Hematopoietic multipotent progenitor cell treated with erythropoietin and hydrocortisone succinate and interleukin-3 and kit ligand, for 8 days (in vitro differentiated cells): ENCODE measurements at places on chromosomes 5 and 9.

GRCh38 chr5:2748179-2748860 is 3.2 kb downstream of the IRX2 start:
- DNase-seq = no peak

GRCh38 chr5:7080501-7080900 is 315.4 kb upstream of the ADCY2 start:
- DNase-seq = no peak

DNA sequence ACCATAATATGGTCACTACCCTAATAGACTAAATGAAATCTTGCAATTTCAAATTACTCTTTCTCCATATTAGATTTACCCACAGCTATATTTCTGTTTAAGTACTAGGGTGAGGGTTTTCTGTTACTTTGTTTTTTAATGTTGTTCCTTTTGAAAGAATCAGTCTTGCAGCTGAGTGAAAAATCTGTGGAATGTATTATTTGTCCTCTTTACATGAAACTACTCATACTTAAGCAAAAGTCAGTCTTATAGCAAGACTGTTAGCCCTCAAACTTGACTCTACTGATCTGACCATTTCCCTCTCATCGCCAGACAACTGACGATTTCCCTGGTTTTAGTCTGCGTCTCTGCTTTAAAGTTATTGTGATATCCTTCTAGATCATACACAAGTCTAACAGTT is 84.0 kb downstream of the PIK3R1 start:
- no peak for DNase-seq

- DNase-seq = no peak
Measured at GRCh38 chr9:7861086-7861485, 61.5 kb upstream of the DMAC1 start.

- DNase-seq = no peak
Measured at GRCh38 chr9:137247135-137247915, 3.8 kb upstream of the STPG3 start.
